ENCODE measurements at places on chromosomes 3 and 15.

DNA sequence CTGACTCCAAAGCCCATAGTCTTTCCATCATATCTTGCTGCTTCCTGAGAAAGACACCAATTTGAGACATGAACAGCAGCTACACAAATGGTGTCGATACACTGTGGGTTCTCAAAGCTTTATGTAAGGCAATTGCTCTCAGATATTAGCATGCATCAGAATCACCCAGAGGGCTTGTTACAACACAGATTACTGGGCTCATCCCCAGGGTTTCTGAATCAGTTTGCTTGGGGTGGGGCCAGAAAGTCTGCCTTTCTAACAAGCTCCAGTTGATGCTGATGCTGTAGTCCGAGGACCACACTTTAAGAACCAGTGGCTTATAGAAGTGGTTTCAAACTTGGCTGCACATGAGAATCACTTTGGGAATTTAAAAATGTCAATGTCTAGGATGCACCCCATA lies 86.5 kb downstream of the SEMA6D start:
- no peak for DNase-seq

GRCh38 chr3:64445109-64445943 lies 220.1 kb upstream of the PRICKLE2 start:
- peak; percentile 27 for DNase-seq

DNA sequence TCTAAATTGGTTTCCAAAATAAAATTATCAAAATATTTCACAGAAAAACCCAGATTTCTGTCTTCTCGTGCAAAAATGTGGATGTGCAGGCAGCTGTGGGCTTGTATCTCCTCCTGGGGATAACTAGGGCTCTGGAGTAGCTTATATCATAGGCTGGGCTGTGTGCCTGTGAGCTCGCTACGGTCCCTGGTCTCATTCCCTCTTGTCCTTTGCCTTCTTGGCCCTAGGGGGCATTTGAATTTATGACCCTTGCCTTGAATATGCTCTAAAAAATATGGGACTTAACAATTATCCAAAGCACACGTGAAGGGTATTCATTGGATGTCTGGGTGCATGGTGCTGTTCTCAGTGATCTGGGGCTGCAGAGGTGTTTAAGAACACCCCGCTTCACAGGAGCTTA lies 132.6 kb downstream of the PDZRN3 start:
- no peak for DNase-seq

DNA sequence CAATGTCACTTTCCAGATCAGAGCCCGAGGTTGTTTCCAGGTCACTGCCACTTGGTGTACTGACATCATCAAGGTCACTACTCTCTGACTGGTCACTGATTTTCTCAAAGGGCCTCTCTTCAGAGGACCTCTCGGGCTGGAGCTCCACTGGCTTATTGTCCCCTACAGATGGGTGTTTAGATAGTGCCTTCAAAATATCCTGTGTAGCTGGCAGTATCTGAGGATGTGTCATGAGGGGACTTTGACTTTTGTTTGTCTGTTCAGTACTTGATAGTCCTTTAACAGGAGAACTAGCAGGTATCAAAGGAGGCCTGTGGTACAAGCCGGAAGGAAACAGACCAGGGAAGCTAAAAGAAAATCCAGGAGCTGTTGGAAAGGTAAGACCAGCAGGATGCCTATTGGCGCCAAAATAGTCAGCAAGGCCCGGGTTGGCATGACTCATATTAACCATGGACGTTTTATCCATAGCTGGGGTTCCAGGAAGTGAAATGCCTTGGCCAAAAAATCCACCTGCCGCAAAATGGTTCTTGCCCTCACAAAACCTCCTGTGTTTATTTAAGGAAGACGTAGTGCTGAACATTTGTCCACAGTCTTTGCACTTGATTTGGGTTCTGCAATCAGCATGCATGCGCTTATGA lies 547.3 kb downstream of the MECOM start:
- DNase-seq = no peak

DNA sequence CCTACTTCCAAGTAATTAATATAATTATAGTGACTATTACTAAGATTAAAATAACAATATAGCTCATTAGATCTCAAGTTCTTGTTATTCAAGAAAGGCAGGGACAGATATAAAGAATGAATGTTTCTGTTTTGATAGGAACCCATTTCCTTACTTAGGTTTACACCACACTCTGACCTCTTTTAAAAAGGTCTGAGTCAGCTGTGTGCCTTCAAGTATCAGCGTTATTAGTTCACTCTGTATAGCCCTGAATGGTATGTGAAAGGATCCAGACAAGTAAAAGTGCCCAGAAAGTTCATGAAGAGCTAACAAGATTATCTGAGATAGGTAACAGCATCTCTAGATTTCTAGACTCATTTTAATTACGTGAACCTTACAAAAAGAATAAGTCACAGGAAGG lies 28.9 kb downstream of the PDCD10 start:
- DNase-seq = no peak

GRCh38 chr3:179882292-179882691 lies 154.4 kb downstream of the PEX5L start:
- DNase-seq = no peak
